ENCODE measurements at places on chromosomes 16 and 17.

DNA sequence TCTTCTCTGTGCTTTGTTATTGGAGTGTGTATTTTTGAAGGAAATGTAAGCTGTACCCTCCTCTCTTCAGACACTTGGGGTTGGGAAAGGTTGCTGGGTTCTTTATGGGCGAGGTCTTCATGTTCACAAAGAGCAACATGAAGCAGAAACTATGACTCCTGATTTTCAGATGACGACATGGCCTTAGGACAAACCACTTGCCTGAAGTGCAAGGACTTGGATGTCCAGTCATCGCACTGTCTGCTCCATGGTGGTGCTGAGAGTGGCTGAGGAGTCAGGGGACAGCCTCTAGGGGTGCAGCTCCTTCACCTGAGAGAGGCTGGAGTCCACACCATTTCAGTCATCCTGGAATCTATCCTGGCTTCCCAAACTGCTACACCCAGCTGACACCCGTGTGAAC lies 183.9 kb upstream of the CDH5 start:
- no peak for DNase-seq

DNA sequence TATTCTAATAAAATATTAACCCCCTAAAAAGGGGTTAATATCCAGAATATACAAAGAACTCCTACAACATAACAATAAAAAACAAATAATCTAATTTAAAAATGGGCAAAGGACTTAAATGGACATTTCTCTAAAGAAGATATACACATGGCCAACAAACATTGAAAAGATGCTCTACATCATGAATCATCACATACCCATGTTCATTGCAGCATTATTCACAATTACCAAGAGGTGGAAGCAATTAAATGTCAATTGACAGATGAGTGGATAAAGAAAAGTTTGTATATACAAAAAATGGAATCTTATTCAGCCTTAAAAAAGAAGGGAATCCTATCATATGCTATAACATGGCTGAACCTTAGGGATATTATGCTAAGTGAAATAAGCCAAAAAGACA lies 36.8 kb downstream of the CPD start:
- DNase-seq, result peak; percentile 43

DNA sequence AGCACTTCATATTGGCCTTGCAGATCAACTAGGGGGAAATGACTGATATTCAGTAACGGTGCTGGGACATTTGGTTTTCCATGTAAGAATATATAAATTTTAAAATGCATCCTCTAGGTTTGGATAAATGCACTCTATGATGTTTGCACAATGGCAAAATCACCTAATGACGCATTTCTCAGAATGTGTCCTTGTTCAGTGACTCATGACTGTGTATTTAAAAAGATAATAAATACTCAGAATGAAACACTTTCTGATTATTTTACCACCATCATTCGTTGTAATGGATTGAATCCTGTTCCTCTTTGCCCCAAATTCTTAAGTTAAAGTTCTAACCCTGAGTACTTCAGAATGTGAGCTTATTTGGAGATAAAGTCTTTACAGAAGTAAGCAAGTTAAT lies 17.2 kb upstream of the ADGRG1 start:
- no peak for DNase-seq

DNA sequence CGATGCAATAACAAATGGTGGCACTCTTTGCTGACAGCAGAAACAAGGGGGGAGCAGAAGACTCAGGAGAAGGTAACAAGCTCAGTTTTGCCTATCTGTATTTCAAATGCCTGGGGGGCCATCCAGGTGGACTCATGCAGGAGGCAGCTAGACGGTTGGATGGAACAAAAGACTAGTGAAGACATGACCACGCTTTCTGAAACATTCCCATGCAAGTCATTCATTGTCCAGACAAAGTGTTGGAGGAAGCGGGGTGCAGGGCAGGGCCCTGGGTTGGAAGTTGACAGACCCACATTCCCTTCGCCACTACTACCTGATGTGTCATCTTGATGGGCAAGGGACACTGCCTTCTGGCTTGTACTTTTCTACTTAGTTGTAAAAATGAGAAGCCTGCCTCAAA lies 29.8 kb upstream of the CRYBA1 start:
- DNase-seq, result no peak

DNA sequence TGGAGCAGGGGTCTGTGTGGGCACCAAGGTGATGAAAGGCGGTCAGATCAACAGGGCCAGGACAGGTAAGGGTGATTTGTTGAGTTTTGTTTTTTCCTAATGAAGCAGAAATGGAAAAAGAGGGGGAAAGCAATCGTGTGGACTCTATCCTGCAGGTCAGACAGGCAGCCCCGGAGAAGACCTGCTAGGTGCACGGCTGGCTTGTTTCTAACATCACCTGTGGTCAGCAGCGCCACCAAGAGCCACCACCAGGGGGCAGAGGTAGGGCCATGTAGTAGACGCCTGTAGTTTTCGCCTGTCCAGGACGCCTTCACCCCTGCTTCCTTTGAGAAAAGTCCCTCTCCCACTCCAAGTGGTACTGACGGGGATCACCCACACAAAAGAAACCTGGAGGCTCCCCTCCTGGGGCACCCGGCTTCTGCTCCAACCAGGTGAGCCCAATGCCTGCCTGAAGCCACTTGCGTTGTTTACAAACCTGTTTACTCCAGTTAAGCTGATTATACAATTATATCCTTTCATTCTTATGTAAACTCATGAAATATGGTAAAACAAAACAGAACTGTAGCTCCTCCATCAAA lies 54.2 kb upstream of the SEC14L1 start:
- DNase-seq, result peak; percentile 53

DNA sequence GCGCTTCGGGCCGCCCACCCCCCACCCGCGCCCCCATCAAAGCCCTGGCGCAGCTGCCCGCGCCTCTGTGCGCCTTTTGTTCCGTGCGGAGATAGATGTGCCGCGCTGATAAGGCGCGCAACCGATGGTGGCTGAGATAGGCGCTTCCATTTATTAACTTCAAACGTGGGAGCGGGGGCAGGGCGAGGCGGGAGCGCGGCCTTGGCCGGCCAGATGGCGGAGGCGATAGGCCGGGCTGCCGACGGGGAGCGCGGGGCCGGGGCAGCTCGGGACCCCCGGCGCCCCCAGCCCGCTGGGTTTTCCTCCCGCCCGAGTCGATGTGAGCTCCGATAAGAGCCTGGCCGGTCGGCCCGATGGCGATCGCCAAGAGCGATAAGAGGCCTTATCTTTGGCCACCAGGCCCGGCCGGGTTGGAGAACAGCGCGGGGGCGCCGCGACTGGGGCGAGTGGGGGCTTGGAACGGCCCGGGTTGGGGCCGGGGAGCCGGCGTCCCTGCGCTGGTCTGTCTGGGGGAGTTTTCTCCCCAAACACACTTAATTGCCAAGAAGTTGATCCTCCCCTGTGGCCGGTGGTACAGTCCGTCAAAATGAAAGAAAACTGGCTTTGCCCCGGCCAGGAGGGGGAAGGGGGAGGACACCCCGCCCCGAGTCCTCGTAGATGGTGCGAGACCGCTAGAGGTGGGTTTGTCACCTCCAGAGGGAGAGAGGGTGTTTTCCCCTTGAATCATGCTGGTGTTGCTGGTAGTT lies 2.7 kb downstream of the ZFPM1 start:
- peak; percentile 41 for DNase-seq

DNA sequence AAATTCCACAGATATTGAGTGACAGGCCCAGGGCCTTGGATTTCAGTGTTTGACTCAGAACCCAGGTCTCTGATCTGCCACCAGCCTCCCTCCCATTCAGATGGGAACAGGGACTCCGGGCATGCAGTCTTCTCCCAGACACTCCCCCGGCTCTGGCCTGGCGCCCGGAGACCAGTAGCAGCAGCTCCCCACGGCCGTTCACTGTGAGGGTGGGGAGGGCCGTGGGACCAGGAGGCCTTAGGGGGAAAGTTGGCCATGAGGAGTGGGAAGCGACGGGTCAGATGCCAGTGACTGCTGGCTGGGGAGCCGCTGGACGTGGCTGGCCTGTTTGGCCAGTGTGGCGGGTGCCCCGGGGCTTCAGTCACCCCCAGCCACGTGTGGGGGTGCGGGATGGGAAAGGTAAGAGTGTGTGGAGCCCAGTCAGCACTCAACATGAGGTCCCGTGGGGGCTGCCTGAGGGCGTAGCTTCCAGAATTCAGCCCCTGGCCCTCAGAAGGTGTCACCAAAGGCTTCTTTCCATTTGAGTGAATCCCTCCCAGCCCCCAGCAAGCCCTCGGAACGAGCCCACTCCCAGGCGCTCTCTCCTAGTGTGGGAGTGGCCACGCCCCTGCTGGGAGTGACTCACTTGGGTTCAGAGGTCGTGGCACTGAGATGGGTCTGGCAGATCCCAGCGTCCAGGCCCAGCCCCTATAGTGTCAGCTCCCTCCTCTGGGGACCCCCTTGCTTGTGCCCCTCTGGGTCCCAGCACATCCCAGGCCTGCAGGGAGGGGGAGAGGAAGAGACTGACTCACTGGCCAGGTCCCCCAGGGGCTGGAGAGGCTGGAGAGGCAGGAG lies 309.4 kb downstream of the SEC14L1 start:
- DNase-seq, result peak; percentile 60

- peak; percentile 28 for DNase-seq
Observed at GRCh38 chr16:12708266-12708665, 95.4 kb downstream of the CPPED1 start.

DNA sequence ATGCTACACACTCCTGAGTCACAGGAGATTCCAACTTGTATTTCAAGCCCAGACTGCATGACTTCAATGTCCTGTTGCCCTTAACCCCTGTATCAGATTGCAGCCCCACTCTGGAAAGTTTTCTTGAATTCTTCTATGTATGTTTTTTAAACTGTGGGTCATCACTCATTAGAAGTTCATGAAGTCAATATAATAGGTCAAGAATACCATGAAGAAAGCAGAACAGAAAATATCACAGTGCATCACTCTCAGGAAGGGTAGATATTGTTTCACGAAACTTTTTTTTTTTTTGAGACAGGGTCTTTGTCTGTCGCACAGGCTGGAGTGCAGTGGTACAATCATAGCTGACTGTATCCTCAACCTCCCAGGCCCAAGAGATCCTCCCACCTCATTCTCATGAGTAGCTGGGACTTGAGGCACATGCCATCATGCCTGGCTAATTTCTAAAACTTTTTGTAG lies 20.5 kb downstream of the PRKCB start:
- DNase-seq, result no peak

- DNase-seq, result no peak
Observed at GRCh38 chr16:81752876-81753227, 26.2 kb upstream of the PLCG2 start.

GRCh38 chr16:66103211-66103610 lies 263.3 kb upstream of the CDH5 start:
- DNase-seq, result peak; percentile 65

- DNase-seq, result no peak
Observed at GRCh38 chr16:89133457-89134127, 38.0 kb upstream of the CDH15 start.

- DNase-seq, result no peak
Observed at GRCh38 chr16:47036201-47036600, 62.7 kb upstream of the DNAJA2 start.

GRCh38 chr16:1184980-1185379 lies 32.1 kb downstream of the CACNA1H start:
- no peak for DNase-seq

DNA sequence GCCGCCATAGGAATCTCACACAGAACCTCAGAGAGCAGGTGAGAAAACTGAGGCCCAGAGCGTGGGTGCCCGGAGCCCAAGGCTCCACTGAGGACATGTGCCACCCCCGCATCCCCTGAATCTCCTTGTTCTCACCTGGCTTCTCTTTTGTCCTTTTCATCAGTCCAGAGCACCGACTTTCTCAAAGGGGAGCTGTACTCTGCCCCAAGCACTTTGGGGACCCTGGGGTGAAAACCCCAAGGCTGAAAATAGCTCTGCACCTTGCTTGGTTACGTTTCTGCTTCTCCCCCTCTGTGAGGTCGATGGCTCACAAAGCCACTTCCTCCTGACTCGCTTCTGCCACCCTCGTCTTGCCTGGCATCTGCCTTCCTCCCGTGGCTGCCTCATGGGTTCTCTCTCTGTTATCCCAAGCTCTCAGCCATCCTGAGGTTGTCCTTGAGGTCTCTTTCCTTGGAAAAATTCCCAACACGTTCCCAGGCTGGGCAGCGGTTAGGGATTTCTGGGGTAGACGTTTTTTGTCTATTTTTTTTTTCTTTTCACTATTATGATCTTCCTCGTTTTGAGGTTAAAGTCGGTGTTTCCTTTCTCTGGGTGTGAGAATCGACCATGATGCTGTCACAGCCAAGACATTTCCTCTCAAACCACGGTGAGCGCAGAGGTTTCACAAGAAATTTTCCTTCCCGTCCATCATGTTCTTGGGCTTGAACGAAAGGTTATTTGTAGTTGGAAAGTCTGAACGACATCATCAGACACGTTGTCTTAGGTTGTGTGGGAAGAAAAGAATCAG lies 37.2 kb downstream of the IRF8 start:
- peak; percentile 8 for DNase-seq

GRCh38 chr16:87219287-87219909 lies 97.8 kb downstream of the C16orf95 start:
- DNase-seq, result no peak

DNA sequence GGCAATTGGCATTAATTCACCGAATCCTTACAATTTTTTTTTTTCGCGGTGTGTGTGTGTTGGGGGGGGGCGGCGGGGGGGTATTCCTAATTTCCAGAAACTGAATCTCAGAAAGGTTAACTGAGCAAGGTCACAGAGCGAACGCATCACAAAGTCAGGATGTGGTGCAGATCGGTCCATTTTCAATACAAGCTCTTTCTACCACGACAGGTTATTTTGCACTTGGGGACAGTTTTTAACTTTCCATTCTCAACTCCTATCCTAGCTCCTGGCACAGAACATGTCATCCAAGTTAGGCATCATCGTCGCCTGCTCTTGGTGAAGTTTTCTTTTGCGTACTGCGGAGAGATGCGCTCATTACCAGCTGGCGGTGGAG lies 15.4 kb upstream of the ERN1 start:
- DNase-seq, result no peak

DNA sequence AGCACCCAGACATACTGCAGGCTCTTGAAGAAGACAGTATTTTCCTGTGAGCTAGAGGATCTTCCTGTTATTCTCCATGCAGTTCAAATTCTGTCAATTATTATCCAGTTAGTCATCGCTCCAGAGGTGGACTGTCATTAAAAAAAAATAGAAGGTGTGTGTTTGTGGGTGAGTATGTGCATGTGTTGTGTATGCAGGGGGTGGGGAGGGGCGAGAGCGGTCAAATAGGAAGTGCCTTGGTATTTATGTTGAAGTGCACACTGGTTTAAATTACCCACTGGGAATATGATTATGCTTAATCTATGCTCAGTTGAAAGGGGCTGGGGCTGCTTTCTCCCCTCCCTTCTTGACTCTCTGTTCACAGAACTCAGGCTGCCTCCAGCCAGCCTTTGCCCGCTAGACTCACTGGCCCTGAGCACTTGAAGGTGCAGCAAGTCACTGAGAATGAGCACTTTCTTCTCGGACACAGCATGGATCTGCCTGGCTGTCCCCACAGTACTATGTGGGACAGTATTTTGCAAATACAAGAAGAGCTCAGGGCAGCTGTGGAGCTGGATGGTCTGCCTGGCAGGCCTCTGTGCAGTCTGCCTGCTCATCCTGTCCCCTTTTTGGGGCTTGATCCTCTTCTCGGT lies at the start of gene HSD17B2:
Gene HSD17B2 (plus strand): TSS at position 273 of the 632 bp plus-strand sequence. CDS start 172 bp downstream, at position 445.
- peak; percentile 58 for DNase-seq

DNA sequence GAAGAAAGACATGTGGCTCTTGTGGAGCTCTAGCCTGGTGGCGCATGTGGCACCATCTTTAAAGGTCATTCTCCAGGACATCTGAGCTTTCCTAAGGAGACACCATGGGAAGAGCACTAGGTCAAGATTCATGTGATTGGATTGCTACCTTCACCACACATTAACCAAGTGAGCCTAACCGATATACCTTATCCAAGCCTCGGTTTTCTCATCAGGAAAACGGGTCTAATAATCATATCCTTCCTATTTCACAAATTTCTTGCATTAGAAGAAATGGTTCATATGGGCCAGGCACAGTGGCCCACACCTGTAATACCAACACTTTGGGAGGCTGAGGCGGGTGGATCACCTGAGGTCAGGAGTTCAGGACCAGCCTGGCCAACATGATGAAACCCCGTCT lies 58.3 kb downstream of the TMEM186 start:
- DNase-seq, result no peak

All from fibroblast of skin of right quadriceps (primary cell).